ENCODE measurements at places on chromosomes 3 and 15. TPM values are rescaled to one million over a fixed set of nuclear protein-coding genes. Genes with fewer than 3 reads are reported as not detected.

Gene PLIN1
- total RNA-seq, result 0.08 TPM

Gene ALDH1L1
- 0.19 TPM for total RNA-seq

Gene ZBBX
- not detected for total RNA-seq

Gene ZNF619
- 2.0 TPM for total RNA-seq

Gene TMCO5A
- not detected for total RNA-seq

Gene CCR9
- total RNA-seq, result not detected

Gene MINAR1
- 0.59 TPM for total RNA-seq

Gene SHF
- 0.66 TPM for total RNA-seq

Gene PLA1A
- 0.37 TPM for total RNA-seq

Gene IL17RD
- total RNA-seq, result 1.2 TPM

Gene RASA2
- total RNA-seq, result 9.2 TPM

Gene MRAS
- 11.0 TPM for total RNA-seq

Gene SLC28A1
- total RNA-seq, result 0.04 TPM

Gene MST1R
- total RNA-seq, result 5.3 TPM

Gene TRIM42
- total RNA-seq, result not detected

Gene GPR171
- not detected for total RNA-seq

Gene OR5H15
- total RNA-seq, result not detected

Gene CTXN2
- 0.02 TPM for total RNA-seq

Gene IGDCC3
- 0.19 TPM for total RNA-seq
